ENCODE measurements at places on chromosomes 4 and X. TPM values are rescaled to one million over a fixed set of nuclear protein-coding genes. Genes with fewer than 3 reads are reported as not detected.

Gene AMTN
- not detected for polyA plus RNA-seq

Gene GDPD2
- 1.8 TPM for polyA plus RNA-seq

Gene CD38
- polyA plus RNA-seq = 0.82 TPM

GRCh38 chr4:9769321-9769720 lies 12.1 kb upstream of the DRD5 start:
- no peak for DNase-seq

- no peak for DNase-seq
Measured at GRCh38 chr4:32142075-32142474, 1421.9 kb downstream of the PCDH7 start.

- DNase-seq = no peak
Measured at GRCh38 chrX:150813922-150814321, 84.5 kb downstream of the CD99L2 start.

DNA sequence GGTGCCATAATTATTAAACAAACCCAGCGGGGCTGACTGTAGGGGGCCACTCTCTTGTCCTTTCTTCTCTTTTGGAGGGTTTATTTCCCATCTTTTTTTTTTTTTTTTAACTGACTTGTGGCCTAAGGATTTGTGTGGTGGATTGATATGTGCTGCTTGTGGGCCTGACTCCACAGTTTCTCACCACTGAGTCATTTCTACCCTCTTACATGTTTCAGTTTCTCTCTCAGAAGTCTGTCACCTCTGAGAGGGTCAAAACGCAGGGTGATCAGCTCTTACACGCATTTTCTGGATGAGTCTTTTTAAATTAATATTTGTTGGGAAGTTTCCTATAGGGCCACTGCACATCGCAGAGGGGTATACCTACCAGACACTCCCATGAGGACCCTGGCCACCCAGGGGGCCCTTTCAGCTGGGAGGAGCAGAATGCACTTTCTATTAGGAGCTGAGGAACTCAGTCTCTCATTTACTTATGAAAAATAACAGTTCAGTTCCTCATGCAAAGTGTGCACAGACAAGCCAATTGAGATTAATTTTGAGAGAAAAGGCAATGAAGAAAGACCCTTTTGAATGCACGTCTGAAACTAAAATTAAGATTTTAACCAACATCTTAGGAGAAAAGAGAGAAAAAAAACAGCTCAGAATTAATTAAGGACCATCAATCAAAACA lies 407.9 kb downstream of the TECRL start:
- DNase-seq = no peak

- DNase-seq = no peak
Measured at GRCh38 chr4:99483636-99484035, 27.2 kb upstream of the C4orf17 start.

Measured in renal cortex interstitium (tissue), 15 donors.